ENCODE measurements at places on chromosomes 12 and 14.

GRCh38 chr12:69703146-69703642, 4.1 kb upstream of the BEST3 start:
- DNase-seq: no peak

DNA sequence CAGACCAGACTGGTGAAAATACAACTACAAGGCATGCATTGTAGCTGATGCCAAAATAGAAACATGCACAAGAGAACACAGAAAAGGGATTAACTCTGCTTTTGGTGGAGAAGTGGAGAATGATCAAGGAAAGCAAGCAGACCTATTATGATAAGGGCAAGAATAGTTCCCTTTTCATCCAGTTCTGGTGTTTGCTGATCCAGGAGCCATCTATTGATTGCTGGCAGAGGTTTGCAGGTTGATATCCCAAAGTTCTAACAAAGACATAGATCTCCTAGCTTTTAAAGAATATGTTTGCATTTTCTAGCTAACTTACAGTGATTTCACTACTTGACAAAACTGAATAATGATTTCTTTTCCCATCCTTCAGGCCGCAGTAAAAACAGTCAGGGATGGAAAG, 166.2 kb upstream of the CDKN3 start:
- DNase-seq: no peak

- no peak for DNase-seq
These were observed 154.9 kb downstream of the C12orf75 start for GRCh38 chr12:105485321-105485910.

DNA sequence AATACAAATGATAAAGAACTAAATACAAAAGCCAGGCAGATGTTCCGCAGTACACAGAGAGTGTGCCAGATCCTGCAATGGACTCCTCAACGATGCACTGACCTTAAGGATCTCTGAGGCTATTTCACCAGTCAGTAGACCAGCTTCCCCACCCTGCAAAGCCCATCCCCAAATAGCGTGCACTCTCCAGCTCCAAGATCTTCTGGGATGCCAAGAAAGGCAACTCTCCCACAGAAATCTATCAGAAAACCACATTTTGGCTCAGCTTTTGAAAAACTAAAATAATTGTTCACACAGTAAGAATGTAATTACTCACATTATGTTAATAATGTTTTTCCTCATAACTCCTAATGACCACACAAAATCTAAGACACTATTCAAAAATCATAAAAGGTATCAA, 90.4 kb downstream of the PPP2R5E start:
- no peak for DNase-seq

- no peak for DNase-seq
These were observed 1.6 kb downstream of the FMNL3 start for GRCh38 chr12:49705479-49706134.
